ENCODE measurements at places on chromosomes 11 and 22.

DNA sequence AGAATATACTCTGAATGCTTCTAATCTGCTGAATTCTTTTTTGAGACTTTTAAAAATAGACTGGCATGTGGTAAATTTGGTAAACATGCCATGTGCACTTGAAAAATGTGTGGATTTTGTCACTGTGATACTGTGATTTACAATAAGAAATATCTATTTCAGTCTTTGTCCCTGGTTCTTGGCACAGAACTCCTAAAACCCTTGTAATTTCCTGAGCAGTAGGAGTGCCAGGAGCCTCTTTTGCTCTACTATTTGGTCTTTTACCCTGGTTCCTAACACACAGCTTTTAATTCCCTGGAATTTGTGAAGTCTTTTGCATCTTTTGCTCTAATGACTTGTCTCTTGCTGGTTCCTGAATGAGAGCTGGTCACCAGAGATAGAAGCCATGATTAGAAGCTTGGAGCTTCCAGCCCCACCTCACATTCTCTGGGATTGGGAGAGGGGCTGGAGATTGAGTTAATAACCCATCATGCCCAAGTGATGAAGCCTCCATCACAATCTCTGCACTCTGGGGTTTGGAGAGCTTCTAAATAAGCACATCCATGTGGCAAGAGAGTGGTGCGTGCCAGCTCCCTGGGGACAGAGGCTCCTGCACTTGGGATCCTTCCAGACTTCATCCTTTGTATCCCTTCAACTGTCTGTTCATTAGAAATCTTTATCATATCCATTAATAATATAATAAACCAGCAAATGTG is 27.2 kb upstream of the SYT13 start:
- no peak for DNase-seq

DNA sequence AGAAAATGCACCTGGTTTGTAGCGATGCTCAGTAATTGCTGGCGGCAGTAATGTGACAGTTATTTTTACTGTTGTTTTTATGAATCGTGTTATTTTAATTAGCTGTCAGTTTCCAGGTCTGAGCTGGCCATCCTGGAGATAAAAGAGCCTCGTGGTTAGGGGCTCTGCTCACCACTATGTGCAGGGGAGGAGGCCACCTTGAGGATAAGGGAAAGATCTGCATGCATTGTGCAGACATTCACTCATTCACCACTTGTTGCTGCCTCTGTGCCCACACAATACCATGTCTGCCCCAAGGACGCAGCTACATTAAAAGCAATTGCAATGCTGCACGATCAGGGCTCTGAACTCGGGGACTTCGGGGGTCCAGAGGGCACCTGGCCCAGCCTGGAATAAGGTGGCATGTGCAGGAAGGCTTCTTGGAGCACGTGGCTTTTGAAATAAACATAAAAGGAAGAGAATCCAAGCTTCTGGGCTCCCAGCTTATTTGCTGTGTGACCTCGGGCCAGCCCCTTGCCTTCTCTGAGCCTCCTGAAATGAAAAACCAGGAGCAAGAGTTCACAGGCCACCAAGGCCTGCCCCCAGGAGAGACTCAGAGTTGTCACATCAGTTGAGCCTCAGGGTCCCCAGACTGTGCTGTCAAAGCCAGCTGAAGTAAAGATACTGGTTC is 44.7 kb upstream of the SHISAL1 start:
- DNase-seq, result no peak

DNA sequence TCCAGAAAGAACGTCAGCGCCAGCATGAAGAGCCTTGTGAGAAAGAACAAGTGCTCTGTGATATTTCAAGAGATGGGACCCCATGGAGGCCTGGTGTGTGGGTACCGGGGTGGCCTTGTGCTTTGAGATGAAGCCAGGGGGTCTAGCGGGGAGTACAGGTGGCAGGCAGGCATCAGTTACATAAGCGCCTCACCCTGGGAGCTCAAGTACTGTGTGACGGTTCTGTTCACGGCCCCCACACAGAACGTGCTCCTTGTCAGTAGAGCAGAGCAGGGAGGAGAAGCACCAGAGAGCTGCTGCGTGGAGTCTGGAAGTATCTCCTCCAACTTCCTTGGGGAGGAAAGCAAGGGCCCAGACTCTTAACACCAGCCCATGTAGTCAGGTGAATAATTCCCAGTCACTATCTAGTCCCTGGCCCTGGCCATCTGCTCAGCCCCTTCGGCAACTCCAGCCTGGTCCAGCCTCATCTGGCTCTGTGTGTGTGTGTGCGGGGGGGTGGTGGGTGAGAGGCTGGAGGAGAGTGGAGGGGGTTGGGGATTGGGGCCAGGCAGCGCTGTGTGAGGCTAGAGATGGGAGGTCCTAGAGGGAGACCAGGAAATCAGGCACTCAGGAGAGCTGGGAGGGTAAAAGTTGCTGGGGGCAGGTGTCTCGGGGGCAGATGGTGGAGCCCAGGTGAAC is 32.4 kb downstream of the MCM5 start:
- no peak for DNase-seq

DNA sequence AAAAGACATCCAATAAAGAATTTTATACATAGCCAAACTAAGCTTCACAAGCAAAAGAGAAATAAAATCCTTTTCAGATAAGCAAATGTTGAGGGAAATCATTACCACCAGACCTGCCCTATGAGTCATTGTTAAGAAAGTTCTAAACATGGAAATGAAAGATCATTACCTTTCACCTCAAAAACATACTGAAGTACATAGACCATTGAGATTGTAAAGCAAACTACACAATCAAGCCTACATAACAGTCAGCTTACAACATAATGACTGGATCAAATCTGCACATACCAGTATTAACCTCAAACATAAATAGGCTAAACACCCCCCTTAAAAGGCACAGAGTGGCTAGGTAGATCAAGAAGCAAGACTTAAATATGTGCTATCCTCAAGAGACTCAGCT is 501.0 kb upstream of the LUZP2 start:
- DNase-seq, result no peak

- no peak for DNase-seq
Observed at GRCh38 chr11:64131683-64132190, 34.2 kb downstream of the MACROD1 start.

DNA sequence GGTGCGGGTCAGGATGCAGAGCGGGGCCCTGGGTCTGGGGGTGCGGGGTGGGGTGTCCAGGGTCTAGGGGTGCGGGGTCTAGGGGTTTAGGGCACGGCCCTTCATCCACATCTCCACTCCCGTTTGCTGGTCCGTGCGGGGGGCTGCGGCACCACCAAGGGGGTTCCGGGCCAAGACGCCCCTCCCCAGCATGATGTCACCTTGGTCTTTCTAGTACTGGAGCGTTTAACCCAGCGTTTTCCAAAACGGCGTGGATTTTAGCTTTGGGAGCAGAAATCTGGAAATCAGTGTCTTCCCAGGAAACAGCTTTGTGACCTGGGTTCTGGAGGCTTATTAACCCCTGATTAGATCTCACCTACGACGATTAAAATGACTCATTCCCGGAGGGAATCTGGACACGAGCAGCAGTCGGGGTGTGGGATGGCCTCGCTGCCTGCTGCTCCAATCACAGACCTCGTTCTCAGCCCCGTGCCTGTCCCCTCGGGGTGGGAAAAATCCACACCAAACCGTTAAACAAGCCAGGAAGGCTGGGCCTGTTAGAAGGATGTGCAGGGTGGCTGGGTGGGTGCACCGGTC is 759 bp downstream of the AP2A2 start:
- no peak for DNase-seq

GRCh38 chr22:31394326-31394725 is 5.1 kb upstream of the DRG1 start:
- no peak for DNase-seq

All from stimulated activated CD8-positive, alpha-beta memory T cell treated with anti-CD3 and anti-CD28 coated beads, Interleukin-4, amount 100 ng/mL, for 1 hour (primary cell).